ENCODE measurements at places on chromosomes 13 and 19.

GRCh38 chr13:41461527-41462139, 4.3 kb downstream of the RGCC start:
- DNase-seq: no peak

- no peak for DNase-seq
These were observed 1005.5 kb downstream of the PCDH9 start for GRCh38 chr13:66224663-66225062.

- DNase-seq: no peak
These were observed 270.7 kb upstream of the MIR17HG start for GRCh38 chr13:91076830-91077229.

DNA sequence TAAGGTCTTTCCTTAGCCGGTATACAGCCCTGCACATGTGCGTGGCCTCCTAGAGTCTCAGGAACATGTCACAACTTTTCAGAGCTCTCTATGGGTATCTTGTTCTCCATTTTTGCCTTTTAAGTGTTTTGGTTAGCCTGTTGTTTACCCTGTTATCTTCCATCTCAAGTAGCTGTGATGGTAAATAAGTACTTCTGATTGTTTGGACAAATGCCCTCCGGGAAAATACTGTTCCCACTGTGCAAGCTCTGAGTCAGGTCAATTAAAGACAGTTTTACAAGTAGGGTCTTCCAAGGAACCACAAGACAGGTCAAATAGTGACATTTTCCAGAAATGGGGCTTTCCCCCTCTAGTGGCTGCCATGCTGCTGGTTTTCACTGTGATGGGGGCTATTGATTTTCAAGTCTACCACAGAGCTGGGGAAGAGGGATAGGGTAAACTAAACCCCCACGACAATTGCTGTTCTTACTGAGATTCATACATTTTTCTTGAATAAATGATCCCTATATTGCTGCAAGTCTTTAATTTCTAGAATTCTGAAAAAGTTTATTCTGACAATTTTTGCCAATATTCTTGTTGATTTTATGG, 109.5 kb downstream of the TM9SF2 start:
- no peak for DNase-seq

GRCh38 chr13:27186295-27186694, 14.7 kb upstream of the USP12 start:
- no peak for DNase-seq

GRCh38 chr19:55041627-55042343, 3.7 kb upstream of the GP6 start:
- DNase-seq: no peak

- no peak for DNase-seq
These were observed 1.6 kb upstream of the DIRAS1 start for GRCh38 chr19:2722541-2723344.

- no peak for DNase-seq
These were observed 15.9 kb upstream of the CEACAM1 start for GRCh38 chr19:42544146-42544545.

DNA sequence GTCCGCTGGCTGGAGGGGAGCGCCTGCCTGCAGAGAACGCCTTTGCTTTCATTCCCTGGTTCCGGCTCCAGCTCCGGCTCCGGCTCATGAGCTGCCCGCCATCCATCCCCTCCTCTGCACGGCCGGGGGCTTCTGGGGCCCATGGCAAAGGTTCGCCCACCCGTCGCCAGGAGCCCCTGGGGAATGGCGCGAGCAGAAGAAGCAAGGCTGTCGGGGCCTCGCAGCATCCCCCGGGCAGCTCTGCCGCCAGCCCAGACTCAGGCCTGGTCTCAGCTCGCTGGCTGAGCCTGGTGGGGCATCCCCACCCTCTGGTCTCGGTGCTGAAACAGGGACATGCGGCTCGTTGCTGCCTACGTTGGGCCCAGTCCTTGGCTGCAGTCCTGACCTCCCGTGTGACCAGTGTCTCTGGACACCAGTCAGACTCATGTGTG, 96.8 kb downstream of the KDM4B start:
- DNase-seq: no peak

GRCh38 chr13:75347925-75348324, 134.0 kb downstream of the TBC1D4 start:
- DNase-seq: no peak

- DNase-seq: no peak
These were observed 13.4 kb upstream of the SYT5 start for GRCh38 chr19:55193481-55193880.

- DNase-seq: no peak
These were observed 29.6 kb downstream of the CAPS start for GRCh38 chr19:5943623-5944022.

- no peak for DNase-seq
These were observed 351.1 kb downstream of the DCT start for GRCh38 chr13:94128430-94128829.

DNA sequence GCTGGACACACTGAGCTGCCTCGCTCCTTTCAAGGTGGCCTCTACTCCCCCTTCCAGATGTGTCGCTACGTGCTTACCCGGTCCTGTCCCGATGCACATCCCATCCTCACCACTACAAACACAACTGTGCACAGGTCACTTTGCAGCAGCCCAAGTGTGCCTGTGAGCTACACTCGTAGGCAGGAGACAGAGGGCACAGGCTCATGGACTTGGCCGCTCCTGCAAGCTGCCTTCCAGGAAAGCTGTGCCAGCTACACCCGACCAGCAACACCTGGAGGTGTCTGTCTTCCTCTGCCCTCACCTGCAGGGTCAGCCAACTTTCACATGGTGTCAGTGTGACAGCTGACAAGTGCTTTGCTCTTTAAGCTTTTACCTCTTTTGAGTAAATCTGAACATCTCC, 15.4 kb downstream of the CARS2 start:
- DNase-seq: no peak

DNA sequence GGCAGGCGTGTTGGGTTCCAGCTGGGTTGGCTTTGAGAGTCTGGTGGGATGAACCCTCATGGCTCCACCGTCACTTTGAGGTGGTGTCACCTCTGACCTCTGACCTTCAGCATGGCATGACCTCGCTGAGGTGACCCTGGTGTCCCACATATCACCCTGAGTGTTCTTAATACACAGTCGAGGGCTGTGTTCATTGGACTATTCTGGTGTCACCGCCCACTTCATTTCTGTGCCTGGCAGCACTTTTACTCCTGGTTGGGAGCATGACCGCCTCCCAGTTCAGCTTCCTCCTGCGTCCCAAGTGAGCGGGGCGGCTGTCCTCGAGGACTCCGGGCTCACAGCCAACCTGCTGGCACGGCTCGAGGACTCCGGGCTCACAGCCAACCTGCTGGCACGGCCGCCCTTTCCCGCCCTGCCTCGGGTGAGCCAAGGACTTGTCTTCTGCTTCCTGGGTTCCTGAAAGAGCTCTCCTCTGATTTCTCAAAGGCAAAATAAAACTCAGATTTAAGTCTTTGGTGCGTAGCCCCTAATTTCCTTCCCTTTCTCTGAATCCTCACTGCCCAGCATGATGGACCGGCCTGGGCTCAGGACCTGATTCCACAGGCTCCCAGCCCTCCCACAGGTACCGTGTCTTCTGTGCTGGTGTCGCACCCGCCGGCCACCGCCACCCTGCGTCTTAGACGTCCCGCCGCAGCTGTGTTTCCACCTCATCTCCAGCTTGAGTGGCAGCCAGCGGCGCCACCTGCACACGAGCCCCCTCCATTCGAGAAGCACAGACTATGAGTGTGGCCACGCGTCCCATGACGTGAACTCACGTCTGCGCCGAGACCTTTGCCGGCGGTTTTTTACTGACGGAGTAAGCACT, 10.4 kb downstream of the ATP4B start:
- DNase-seq: no peak

DNA sequence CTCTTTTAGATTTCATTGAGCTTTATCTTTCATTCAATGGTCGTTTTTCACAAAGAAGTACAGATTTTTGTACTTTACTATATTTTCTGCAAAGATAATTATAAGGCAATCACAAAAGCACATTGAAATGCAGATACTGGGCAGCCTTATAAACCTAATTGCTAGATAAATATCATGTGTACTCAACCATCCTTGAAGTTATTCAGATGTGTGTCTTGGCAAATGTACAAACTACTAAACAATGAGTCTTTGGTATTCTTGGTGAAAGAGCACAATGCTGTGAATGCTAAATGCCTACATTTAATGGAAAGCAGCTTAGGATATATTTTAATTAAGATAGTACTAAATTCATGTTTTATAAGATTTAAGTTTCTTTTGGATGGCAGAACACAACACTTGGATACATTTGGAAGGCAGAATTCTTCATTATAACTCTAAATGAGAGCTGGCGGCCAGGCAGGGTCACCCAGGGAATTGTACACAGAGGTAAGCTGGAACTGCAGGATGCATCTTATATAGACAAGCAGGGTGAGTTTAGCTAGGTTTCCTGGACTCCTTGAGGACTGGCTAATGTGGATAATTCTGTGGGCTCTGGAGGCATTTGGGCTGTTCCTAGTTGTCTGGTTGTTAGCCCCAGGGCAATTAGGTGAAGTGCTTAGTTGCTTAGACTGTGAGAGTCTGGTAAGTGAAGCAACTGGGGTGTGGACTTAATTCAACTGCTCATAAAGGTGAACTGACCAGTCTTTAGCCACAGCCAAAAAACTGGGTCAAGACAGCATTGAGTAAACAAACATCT, 286.6 kb downstream of the PCDH20 start:
- DNase-seq: no peak

DNA sequence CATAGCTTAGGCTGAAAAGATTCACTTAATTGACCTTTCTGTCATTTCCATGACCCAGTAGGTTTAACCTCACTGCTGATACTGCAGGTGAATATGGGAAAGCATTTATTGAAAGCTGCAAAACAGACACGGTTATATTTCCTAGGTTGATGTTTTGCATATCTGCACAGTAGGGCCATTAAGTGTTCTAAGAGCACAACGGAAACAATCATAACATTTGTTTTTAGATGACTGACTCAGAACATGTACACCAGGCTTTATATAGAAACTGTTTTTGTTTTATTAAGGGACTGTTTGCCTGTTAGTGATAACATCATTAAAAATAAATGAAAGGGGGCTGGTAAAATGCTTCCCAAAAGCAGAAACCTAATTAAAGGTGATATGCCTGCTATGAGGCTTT, 367.8 kb downstream of the DACH1 start:
- DNase-seq: no peak

- DNase-seq: no peak
These were observed 472.1 kb downstream of the FOXO1 start for GRCh38 chr13:40194224-40194806.

- no peak for DNase-seq
These were observed 4.9 kb downstream of the NUMBL start for GRCh38 chr19:40685563-40685962.

DNA sequence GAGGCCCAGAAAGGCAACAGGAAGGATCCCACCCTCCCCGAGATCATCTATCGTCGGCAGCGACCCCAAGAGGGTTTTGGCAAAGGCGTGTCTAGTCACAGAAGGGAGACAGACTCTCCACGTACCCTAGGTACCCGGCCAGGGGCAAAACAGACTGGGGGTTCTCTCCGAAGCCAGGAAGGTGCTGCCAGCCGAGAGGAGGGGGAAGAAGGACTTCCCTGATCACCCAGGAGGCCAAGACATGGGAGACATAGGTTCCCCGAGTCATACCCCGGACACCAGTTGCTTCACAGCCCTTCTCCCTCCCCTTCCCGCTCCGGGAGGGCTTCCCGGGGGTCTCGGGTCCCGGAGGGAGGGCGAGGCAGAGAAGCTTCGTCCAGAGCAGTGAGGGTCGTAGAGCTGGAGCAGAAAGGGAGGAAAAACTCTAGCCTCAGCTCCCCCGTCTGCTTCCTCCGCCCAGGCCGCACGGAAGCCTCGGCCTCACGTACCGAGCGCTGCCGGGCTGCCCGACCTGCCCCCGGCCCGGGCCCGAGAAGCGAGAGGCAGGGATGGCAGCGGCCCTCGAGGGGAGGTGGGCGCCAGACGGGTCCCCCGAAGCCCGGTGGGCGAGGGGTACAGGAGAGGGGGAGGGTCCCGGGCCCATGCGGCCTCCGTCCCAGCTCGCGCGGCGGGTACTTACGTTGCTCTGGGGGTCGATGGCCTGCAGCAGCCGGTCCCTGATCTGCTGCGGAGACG, 644 bp downstream of the MED26 start:
- no peak for DNase-seq

- no peak for DNase-seq
These were observed 99.7 kb downstream of the ENOX1 start for GRCh38 chr13:43687038-43687437.

DNA sequence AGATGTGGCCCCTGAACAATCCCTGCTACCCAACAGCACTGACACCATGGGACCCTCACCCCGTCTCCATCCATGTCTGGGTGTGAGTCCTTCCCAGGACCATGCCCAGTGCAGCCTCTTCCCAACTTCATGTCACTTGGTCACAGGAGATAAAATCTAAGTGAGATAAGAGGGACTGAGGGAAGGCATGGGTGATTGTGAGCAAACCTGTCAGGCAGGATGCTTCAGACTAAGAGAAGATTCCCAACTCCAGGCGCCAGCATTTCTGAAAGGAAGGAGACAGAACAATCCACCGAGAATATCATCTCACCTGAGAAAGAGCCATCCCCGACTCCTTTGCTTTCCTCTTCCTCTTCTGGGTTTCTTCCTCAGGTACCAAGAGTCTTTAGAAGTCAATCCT, 7.5 kb downstream of the ZNF320 start:
- DNase-seq: no peak

- no peak for DNase-seq
These were observed 361.5 kb downstream of the RFC3 start for GRCh38 chr13:34179481-34179880.

DNA sequence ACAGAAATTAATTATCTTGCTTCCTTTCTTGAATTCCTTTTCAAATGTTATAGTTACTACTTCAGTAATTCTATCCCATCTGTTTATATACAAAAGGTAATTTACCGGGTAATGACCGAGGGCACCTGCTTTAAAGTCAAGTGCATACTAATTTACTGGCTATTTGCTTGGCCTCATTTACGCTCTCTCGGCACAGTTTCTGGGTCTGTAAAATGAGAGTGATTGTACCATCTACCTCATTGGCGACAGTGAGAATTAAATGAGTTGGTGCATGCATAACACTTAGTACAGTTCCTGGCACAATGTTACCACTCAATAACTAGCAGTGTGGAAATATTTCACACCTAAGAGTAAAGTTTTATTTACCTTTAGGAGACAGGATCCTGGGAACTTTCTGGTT, 111.6 kb downstream of the GGACT start:
- no peak for DNase-seq

GRCh38 chr19:1769645-1769985, 16.3 kb downstream of the ONECUT3 start:
- no peak for DNase-seq

DNA sequence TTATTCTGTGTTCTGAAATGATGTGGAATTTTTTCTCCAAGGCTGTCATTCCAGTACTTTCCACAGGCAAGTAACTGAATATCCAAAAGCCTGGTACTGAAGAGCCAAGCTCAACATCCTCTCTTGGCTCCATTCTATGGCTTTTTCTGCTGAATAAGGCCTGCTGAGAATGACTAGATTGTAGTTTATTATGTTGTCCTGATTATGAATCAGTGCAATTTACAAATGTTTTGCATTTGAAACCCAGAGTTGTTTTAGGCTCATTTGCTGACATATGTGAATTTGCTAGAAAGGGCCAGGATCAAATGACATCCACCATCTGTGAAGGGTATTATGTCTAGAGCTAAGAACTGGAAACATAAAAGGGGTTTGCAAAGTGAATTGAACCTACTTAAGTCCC, 596.6 kb downstream of the KCTD12 start:
- DNase-seq: no peak

All from GM18507 (cell line).